ENCODE measurements at places on chromosomes 7 and 10.

- DNase-seq: no peak
Observed at GRCh38 chr10:122420624-122421007, 33.8 kb upstream of the ARMS2 start.

GRCh38 chr10:114545071-114545470 lies 113.0 kb downstream of the ABLIM1 start:
- no peak for DNase-seq

- DNase-seq: no peak
Observed at GRCh38 chr7:106609416-106609815, 51.5 kb downstream of the CCDC71L start.

- no peak for DNase-seq
Observed at GRCh38 chr7:39894904-39895303, 55.2 kb upstream of the CDK13 start.

DNA sequence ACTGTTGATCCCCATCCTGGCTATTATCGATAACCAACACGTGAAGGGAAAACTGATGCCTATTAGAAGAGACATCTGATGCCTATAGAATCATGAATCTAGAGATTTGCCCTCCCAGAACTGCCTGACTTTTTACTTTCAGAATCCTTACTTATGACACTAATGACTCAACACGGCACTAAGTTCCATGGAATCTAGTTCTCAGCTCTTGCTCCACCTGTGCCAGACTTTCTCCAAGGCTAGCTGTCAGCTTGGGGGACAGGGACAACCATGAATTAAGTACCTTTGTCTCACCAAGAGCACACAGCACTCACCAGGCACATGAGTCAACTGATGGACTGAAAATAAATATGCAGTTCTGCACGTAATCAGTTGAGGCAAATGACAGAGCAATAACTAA lies 184.2 kb downstream of the FRMD4A start:
- DNase-seq: no peak

DNA sequence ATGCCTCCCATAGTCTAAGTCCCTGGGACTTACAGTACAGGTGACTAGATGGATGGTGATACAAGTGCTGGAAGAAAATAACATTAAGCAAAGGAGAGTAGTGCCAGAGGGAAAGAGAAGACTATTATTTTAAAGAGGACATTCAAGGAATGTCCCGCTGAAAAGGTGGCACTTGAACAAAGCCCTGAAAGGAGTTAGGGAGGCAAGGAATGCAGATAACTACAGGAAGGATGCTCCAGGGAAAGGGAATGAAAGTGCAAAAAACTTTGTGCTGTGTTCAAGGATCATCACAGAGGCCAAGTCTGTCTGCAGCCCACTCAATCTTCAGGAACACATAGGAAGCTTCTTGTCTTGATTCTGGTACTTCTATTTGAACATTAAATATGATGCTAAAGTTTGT lies 14.9 kb downstream of the ANKMY2 start:
- DNase-seq: no peak

DNA sequence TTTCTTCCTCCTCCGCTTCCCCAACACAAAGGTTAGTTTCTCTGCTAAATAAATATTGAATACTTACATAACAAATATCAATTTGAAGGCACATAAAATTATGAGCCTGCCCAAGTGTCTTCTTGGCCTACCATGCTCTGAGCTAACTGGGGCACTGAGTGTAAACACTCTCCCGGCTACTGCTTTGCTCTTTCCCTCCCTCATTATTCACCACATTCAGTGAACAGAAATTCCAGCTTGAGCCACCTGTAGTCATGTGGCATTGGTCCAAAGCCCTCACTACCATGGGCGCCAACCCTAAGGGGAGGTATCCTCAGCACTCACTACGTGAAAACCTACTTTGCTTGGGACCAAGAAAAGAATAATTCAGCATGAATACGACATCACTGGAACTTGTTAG lies 409.0 kb downstream of the KCNMA1 start:
- DNase-seq: no peak

GRCh38 chr7:10939237-10939910 lies 34.3 kb upstream of the PHF14 start:
- no peak for DNase-seq

DNA sequence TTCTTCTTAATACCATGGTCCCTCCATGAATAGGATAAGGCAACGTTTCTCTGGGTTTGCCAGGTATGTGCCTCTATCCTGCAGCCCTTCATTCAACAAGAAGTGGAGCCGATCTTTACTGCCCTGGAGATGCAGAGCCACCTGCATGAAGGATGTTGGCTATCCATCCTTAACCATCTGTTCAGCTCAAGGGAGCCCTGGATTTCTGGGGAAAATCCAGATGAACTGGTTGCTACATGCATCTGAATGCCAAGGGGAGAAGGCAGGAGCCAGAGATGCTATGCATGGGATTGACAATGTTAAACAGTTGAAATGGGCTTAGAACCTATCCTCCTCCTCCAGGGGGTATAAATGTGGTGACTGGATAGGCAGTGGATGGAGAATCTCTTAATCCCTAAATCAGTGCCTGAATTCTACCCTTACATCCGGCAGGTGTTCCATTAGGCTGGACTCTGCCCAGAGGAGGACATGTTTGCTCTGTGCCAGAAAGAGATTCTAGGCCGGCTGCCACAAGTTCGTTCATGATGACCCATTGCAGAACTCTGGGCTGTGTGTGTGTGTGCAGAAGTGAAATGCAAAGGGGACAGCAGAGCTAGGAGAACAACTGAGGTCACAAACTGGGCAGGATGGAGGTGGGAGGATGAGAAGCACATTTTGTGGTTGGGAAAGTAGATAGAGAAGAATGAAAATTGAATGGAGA lies 15.6 kb downstream of the CPED1 start:
- no peak for DNase-seq
